ENCODE measurements at places on chromosomes 11 and 22.

DNA sequence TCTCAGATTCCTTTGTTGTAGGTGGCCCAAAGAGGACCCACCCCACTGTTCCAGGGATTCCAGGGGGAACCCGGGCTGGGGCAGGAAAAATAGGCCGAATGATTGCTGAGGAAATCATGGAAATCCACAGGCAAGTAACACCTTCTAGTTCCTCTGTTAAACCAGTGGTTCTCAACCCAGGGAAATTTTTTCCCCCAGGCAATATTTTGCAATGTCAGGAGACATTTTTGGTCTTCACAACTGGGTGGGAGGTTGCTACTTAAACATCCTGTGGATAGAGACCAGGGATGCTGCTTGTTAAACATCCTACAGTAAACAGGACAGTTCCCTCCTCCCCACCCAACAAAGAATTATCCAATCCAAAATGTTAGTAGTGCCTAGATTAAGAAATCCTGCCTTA, 84.7 kb downstream of the BTBD10 start:
- DNase-seq, result peak; percentile 14

GRCh38 chr11:107744736-107745135, 32.9 kb upstream of the SLN start:
- no peak for DNase-seq

DNA sequence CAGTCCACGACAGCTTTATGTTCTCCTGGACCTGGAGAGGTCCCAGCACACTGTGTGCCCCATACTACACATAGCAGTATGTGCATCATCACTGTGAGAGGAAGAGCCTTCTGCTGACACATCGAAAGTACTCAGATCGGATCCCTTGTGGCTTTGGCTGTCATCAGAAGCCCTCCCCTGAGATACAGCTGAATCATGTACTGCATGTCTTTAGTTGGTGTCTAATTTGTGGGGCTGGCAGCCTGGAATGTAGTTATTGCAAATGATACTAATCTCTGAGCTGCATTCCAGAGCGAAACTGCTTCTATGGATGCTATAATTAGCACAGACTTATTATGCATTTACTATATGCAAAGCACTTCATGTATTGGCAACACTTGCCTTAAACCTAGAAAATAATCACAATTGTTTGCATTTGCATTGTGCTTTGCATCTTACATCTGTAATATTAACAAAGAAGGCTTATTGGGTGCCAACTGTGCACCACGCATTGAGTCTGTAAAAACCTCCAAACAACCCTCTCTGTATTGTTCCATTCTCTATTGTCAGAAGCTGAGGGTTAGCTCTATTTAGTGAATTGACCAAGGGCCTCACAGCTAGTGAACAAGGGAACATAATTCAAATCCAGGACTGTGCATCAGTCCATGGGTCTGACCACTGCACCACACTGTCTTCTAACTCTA, 89.2 kb upstream of the CRTAM start:
- no peak for DNase-seq

GRCh38 chr11:396948-397548, 3.0 kb downstream of the PKP3 start:
- DNase-seq, result no peak

GRCh38 chr11:92222701-92223100, 1.9 kb upstream of the FAT3 start:
- no peak for DNase-seq

- no peak for DNase-seq
These were observed 43.6 kb downstream of the COA4 start for GRCh38 chr11:73833067-73833466.

- no peak for DNase-seq
These were observed 1125.2 kb upstream of the CNTN5 start for GRCh38 chr11:97895572-97895971.

DNA sequence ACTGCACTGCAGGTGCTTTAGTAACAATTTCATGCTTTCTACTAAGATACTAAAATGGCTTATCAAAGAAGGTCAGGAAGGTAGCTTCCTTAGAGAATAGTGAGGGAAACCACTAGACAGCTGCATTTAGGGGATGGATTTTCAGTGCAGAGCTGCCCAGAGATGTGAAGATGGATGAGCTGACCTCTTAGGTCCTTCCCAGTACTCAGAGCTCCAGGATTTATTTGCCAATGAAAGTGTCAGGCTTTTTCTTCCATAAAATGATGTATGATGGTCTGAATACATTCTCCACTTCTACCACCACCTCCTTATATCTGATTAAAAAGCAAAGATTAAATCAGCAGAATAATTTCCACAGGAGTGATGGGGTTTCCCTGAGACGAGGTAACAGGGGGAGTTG, 35.0 kb downstream of the SC5D start:
- DNase-seq, result no peak

DNA sequence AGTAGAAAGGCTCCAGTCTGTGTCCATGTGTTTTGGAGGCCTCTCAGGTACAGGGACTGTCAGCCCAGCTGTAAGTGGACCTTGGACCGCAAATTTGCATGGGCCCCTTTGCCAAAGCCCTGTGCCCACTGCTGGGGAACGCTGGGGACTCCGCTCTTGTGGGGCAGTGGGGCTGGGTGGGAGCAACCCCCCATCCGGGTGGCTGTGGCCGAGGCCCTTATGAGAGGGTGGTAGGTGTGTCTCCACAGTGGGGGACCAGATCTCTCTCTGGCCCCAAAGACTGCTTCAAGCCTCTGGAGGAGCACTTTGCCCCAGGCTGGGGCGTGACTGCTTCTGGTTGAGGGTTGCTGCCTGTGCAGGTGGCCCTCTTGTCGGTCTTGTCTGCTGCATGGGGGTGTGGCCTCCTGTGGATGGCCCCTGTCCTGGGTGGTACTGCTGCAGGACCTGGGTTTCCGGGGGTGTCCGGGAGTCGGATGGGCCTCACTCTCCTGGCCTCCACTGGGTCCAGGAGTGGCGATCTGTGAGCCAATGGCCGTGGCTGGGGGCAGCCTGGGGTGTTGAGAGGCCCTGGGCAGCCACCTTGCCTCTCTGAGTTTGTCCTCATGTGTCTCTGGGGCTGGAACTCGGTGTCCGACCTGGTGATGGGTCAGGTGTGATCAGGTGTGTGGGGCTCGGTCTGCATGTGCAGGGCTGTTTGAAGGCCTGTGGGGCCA, 15.9 kb downstream of the KCNQ1 start:
- DNase-seq, result no peak

- DNase-seq, result no peak
These were observed 343.5 kb downstream of the TENM4 start for GRCh38 chr11:79097246-79097875.

- DNase-seq, result no peak
These were observed 83.2 kb upstream of the CLDN5 start for GRCh38 chr22:19607192-19608002.

Measured in NCI-H460 (cell line).